ENCODE measurements at places on chromosomes 1 and 21.
A peak's percentile ranks its signal among the peaks of the same experiment; 100 is the strongest.

DNA sequence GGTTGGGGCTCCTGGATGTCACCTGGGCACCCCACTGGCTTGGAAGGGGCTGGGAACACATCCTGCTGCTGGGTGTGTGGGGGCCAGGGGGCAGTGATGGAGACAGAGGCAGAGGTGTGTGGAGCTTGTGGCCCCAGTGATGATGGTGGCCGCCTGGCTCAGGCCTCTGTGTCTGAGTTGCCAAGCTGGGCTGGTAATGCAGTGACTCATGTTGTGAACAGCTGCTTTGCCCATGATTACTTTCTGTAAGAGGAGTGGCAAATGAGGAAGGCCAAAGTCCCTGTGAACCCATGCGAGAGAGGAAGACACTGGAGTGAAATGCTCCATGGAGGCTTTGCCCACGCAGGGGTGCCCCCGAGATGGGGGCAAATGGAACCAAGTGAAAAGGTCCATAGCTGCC, 86.8 kb downstream of the KCNJ6 start:
- no peak overlapping the region for H3K27ac ChIP-seq
- no peak overlapping the region for H3K4me3 ChIP-seq
- no peaks in the 10 kb centered on the region for H3K4me1 ChIP-seq
- no peaks in the 10 kb centered on the region for H3K36me3 ChIP-seq
- H3K27me3 ChIP-seq = no peaks in the 10 kb centered on the region

GRCh38 chr1:38923607-38924006, 18.0 kb downstream of the RHBDL2 start:
- no peak overlapping the region for H3K27ac ChIP-seq
- DNase-seq = no peak
- H3K4me1 ChIP-seq = no peaks in the 10 kb centered on the region
- H3K27me3 ChIP-seq = no peaks in the 10 kb centered on the region
- no peak overlapping the region for H3K4me3 ChIP-seq
- H3K36me3 ChIP-seq = no peaks in the 10 kb centered on the region

- H3K27ac ChIP-seq = no peak overlapping the region
- H3K4me1 ChIP-seq = no peaks in the 10 kb centered on the region
- H3K36me3 ChIP-seq = peaks cover 16% of the 10 kb centered on the region
Measured at GRCh38 chr21:25881524-25882376, 147.0 kb downstream of the GABPA start.

- H3K27me3 ChIP-seq = no peaks in the 10 kb centered on the region
- H3K4me3 ChIP-seq = no peak overlapping the region
- no peak overlapping the region for H3K27ac ChIP-seq
- H3K36me3 ChIP-seq = no peaks in the 10 kb centered on the region
Measured at GRCh38 chr21:16422702-16423101, 692.9 kb downstream of the USP25 start.

DNA sequence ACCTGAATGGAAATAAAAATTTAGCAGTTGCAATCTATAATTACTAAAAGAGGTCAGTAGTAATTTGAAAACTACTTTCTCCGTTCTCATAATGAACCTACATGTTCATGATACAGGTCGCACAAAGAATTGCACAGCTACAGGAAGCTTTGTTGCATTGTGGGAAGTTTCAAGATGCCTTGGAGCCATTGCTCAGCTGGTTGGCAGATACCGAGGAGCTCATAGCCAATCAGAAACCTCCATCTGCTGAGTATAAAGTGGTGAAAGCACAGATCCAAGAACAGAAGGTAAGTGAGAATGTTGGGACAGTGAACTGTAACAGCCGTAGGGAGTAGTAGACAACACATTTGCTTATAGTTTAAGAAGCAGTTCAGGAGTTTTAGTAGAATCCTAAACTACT, 68.8 kb upstream of the BMP8A start:
- DNase-seq = no peak
- H3K27ac ChIP-seq = no peak overlapping the region
- no peaks in the 10 kb centered on the region for H3K4me1 ChIP-seq
- H3K27me3 ChIP-seq = no peaks in the 10 kb centered on the region

- H3K36me3 ChIP-seq = no peaks in the 10 kb centered on the region
- no peak for DNase-seq
- no peak overlapping the region for H3K4me3 ChIP-seq
- H3K4me1 ChIP-seq = peaks cover 11% of the 10 kb centered on the region
- no peak overlapping the region for H3K27ac ChIP-seq
Measured at GRCh38 chr1:32903991-32904785, 3.0 kb upstream of the TMEM54 start.

- no peaks in the 10 kb centered on the region for H3K36me3 ChIP-seq
- H3K27me3 ChIP-seq = no peaks in the 10 kb centered on the region
- H3K4me1 ChIP-seq = peaks cover 21% of the 10 kb centered on the region
- no peak overlapping the region for H3K4me3 ChIP-seq
Measured at GRCh38 chr1:95043141-95043980, 29.4 kb downstream of the ALG14 start.

- H3K27ac ChIP-seq = no peak overlapping the region
- DNase-seq = no peak
- H3K4me3 ChIP-seq = no peak overlapping the region
- H3K27me3 ChIP-seq = no peaks in the 10 kb centered on the region
- no peaks in the 10 kb centered on the region for H3K4me1 ChIP-seq
Measured at GRCh38 chr1:231850786-231851185, 224.2 kb downstream of the DISC1 start.

DNA sequence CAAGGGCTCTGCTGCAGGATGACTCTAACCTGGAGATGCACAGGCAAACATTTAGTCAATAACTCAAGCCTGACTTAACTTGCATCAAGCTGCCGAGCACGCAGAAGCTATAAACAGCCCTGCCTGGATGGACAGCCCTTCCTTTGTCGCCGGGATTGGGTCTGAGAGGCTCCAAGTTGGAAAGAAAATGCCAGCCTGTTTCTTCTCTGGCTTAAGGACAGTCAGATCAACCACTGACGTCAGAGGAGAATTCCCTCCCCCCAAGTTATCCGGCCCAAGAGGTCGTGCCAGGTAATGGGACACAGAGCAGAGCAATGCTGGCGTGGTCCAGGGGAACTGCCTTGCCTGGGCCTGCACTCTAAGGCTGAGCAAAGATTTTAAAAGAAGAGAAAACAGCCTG, 27.1 kb upstream of the LRRC38 start:
- H3K27ac ChIP-seq = peak overlapping the region; percentile 51
- H3K36me3 ChIP-seq = no peaks in the 10 kb centered on the region
- H3K27me3 ChIP-seq = no peaks in the 10 kb centered on the region
- peak; percentile 45 for DNase-seq
- no peak overlapping the region for H3K4me3 ChIP-seq

GRCh38 chr1:5921671-5922070, 70.6 kb downstream of the NPHP4 start:
- H3K36me3 ChIP-seq = no peaks in the 10 kb centered on the region
- H3K27me3 ChIP-seq = no peaks in the 10 kb centered on the region
- no peak for DNase-seq

DNA sequence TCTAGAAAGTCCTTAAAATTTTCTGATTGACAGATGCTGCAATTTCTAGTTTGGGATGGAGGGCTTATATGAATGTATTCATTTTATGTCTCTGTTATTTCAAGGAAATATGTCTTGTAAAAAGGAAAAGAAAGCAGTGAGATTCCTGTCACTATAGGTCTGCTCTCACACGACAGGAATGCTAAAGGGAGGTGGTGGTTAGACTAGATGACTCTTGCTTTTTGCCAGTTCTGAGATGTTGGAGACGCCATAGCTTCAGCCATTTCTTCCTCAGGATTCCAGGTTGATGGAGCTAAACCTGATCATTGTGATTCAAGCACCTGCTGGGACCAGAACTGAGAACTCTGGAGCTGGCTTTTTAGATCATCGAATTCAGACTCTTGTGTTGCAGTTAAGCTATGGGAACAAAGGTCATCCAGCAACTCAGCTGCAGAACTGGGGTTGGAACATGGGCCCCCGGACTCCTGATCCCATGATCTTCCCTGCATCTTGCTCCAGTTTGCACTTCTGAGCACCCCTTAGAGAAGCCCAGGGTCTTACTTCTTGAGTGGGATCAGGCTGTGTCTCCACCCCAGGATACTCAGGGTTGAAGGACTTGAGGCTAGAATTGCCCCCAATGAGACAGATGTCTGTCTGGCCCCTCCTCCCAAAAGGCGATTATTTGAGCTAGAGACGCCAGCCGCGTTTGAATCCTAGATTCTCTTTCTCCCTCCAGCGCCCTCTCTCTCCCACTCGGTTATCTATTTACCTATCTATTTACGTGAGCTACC, 46.7 kb upstream of the FOXO6 start:
- no peaks in the 10 kb centered on the region for H3K27me3 ChIP-seq
- no peak for DNase-seq
- no peaks in the 10 kb centered on the region for H3K36me3 ChIP-seq
- no peak overlapping the region for H3K27ac ChIP-seq
- no peak overlapping the region for H3K4me3 ChIP-seq

- H3K4me1 ChIP-seq = no peaks in the 10 kb centered on the region
- no peak for DNase-seq
- H3K27me3 ChIP-seq = no peaks in the 10 kb centered on the region
- H3K27ac ChIP-seq = no peak overlapping the region
- H3K36me3 ChIP-seq = no peaks in the 10 kb centered on the region
- no peak overlapping the region for H3K4me3 ChIP-seq
Measured at GRCh38 chr1:157577420-157577819, 20.5 kb downstream of the FCRL4 start.
